Uterus (tissue), 4 donors: ENCODE measurements at places on chromosomes 6 and 20. TPM values are rescaled to one million over a fixed set of nuclear protein-coding genes. Genes with fewer than 3 reads are reported as not detected.

BPIFA3 gene
- total RNA-seq: not detected

MPIG6B gene
- total RNA-seq: 0.49 TPM

PSMF1 gene
- total RNA-seq: 47.1 TPM

IP6K3 gene
- 6.1 TPM for total RNA-seq

HLA-DMB gene
- total RNA-seq: 16.9 TPM

DNA sequence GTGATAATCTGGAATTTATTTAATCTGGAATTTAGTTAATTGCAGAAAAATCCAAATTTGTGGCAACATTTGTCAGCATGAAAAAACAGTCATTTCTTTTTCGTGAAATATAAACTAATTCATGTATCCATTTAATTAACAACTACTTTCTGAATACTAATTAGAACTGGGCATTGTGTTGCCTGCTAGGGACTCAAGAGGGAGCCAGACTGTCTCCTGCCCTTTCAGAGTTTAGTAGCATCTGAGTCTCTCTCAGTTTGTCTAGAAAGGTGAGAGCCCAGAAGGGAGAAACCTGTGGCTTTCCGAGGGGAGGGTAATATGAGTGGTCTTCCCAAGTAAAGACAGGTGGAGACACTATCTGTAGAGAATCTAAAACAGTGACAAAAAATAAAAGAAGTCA, 210.9 kb upstream of the HDDC2 start:
- no peak overlapping the region for H3K27ac ChIP-seq
- DNase-seq: no peak
- no peaks in the 10 kb centered on the region for H3K36me3 ChIP-seq

GRCh38 chr20:53208110-53208832, 236.1 kb downstream of the TSHZ2 start:
- H3K27me3 ChIP-seq: no peaks in the 10 kb centered on the region
- no peaks in the 10 kb centered on the region for H3K36me3 ChIP-seq
- no peaks in the 10 kb centered on the region for H3K4me1 ChIP-seq
- no peak for DNase-seq
- no peak overlapping the region for H3K4me3 ChIP-seq

DNA sequence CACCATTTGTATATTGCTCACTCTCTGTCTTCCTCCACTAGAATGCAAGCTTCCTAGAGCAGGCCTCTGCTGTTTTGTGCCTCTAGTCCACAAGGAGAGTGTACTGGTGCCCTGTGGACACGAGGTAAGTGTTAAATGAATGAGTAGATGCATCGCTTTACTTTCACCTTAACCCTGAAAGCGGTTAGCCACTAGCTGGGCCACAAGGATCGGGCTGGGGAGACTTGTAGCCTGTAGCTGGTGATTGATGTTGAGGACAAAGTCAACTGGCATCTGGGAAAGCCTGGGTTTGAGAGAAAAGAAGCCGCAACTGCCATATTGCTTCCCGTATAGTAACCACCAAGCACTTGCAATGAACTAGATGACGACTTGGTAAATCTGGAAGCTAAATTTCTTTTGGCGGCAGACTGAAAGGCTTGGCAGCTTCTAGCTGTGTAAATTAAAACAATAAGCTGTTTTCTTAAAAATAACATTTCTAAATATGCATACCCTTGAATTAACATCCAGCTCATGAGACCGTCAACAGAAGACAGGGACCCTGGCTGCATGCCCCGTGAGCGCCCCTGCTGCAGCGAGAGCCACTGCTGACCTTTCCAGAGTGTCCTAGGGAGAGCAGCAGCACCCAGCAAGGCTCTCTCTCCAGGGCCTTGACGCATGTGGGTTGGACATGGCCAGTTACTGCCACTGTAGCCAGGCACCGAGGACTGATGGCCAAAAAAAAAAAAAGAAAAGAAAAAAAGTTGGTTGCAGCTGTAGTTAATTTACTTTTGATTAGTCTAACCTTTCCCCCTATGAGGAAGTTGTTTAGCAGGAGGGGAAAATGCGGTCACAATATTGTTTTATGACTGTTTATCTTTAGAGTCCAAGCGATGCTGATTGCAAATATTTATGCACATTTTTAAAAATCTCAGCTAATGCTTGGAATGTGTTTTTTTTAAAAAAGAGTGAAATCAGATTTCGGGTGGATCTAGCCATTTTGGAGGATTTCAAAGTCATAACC, 315.1 kb downstream of the TFAP2C start:
- no peaks in the 10 kb centered on the region for H3K27me3 ChIP-seq
- H3K27ac ChIP-seq: no peak overlapping the region

- DNase-seq: no peak
- H3K27ac ChIP-seq: no peak overlapping the region
- no peaks in the 10 kb centered on the region for H3K36me3 ChIP-seq
- no peak overlapping the region for H3K4me3 ChIP-seq
Measured at GRCh38 chr20:61525781-61526431, 273.8 kb downstream of the CDH4 start.

GRCh38 chr6:33248643-33248931, 23.1 kb downstream of the VPS52 start:
- no peaks in the 10 kb centered on the region for H3K4me1 ChIP-seq
- no peaks in the 10 kb centered on the region for H3K27me3 ChIP-seq
- no peak for DNase-seq
- no peaks in the 10 kb centered on the region for H3K36me3 ChIP-seq
- peak overlapping the region; percentile 66 for H3K4me3 ChIP-seq
- peak overlapping the region; percentile 92 for H3K27ac ChIP-seq

DNA sequence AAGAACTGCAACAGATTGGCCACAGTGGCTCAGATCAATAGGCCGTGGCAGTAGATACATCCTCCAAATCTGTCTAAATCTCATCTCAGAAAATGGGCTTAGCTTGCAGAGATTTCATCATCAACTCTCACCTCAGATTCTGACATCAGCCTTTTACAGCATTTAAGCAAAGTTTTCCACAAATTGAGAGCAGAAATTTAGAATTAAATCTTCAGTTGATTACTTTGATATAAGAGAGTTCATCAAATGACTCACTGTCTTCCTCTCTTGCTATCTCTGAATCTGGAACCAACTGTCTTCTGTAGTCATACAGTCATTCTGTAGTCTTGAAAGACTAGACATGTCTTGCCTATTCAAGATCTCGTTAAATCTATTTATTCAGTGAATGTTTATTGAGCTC, 45.2 kb upstream of the CTAGE9 start:
- H3K36me3 ChIP-seq: no peaks in the 10 kb centered on the region
- no peaks in the 10 kb centered on the region for H3K4me1 ChIP-seq
- H3K27ac ChIP-seq: no peak overlapping the region
- H3K27me3 ChIP-seq: no peaks in the 10 kb centered on the region
- no peak overlapping the region for H3K4me3 ChIP-seq

DNA sequence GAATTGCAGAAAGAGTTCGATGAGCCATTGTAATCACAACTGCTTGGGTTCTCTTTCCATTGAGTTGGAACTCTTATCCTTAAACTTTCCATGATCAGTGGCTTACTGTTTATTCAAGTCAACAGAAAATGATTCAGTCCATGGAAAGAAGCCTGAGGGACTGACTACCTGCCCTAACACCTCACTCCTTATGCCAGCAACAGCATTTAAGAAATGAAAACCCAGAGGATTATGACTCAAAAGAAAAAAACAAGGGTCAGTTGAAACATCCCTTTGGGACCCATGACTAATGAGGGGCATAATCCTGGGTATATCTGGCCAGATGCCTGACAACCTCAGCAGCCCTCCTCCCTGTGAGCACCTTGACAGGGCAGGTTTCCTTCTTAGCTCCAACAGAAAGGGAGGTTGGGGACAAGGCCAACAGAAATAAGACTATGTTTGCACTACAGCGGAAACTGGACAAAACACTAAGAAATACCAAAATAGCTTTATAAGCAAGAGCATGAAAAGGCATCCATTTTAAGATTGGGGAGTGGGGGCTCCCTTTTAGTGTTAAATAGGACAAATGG, 106.7 kb downstream of the MAP3K5 start:
- no peaks in the 10 kb centered on the region for H3K27me3 ChIP-seq
- no peaks in the 10 kb centered on the region for H3K4me1 ChIP-seq
- no peak overlapping the region for H3K27ac ChIP-seq
- no peak for DNase-seq
- H3K4me3 ChIP-seq: no peak overlapping the region
- no peaks in the 10 kb centered on the region for H3K36me3 ChIP-seq

DNA sequence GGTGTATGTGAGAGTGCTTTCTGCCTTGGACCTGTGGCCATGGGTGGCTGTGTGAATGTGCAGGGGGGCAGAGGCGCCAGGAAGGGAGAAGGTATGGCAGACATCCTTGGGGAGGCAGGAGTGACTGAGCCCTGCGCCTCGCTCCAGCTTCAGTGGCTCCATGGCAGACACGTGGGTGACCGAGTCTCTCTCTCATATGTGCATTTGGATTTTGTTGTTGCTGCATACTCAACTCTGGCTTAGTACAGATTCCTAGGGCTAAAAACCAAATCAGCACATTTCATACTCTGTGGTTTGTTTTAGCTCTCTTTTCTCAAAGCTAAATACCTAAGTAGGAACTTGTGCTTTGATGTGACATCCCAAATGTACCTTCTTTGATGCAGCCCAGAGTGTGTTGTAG, 97.6 kb downstream of the DTD1 start:
- DNase-seq: no peak
- H3K36me3 ChIP-seq: no peaks in the 10 kb centered on the region
- H3K4me1 ChIP-seq: no peaks in the 10 kb centered on the region
- no peak overlapping the region for H3K4me3 ChIP-seq
- no peak overlapping the region for H3K27ac ChIP-seq

GRCh38 chr6:46556053-46556452, 64.8 kb upstream of the RCAN2 start:
- H3K36me3 ChIP-seq: no peaks in the 10 kb centered on the region
- DNase-seq: no peak
- no peaks in the 10 kb centered on the region for H3K27me3 ChIP-seq

- H3K27me3 ChIP-seq: no peaks in the 10 kb centered on the region
- H3K4me3 ChIP-seq: no peak overlapping the region
- no peak overlapping the region for H3K27ac ChIP-seq
- no peak for DNase-seq
- H3K4me1 ChIP-seq: no peaks in the 10 kb centered on the region
Measured at GRCh38 chr6:133418108-133418507, 177.0 kb downstream of the EYA4 start.

DNA sequence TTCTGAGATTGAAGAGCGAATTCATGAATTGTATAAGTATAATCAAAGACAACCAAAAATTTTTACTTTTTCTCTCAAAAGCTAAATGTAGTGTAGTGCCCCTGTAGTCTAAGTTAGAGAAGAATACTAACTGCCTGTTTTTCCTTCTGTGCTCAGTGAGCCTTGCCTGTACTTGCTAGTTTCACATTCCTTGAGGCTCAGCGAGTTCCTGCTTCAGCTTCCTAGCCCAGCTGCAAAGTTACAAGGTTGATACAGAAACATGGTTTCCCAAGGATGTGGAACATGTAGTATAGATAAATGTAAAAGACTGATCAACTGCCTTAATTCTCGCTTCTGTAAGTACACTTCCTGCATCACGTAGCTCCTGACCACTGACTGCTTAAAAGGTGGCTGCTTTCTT, 33.1 kb upstream of the SEC63 start:
- no peaks in the 10 kb centered on the region for H3K4me1 ChIP-seq
- H3K27ac ChIP-seq: no peak overlapping the region

- no peak for DNase-seq
- no peaks in the 10 kb centered on the region for H3K36me3 ChIP-seq
- H3K27me3 ChIP-seq: no peaks in the 10 kb centered on the region
- no peaks in the 10 kb centered on the region for H3K4me1 ChIP-seq
- no peak overlapping the region for H3K27ac ChIP-seq
Measured at GRCh38 chr20:20528861-20529260, 161.0 kb downstream of the INSM1 start.

DNA sequence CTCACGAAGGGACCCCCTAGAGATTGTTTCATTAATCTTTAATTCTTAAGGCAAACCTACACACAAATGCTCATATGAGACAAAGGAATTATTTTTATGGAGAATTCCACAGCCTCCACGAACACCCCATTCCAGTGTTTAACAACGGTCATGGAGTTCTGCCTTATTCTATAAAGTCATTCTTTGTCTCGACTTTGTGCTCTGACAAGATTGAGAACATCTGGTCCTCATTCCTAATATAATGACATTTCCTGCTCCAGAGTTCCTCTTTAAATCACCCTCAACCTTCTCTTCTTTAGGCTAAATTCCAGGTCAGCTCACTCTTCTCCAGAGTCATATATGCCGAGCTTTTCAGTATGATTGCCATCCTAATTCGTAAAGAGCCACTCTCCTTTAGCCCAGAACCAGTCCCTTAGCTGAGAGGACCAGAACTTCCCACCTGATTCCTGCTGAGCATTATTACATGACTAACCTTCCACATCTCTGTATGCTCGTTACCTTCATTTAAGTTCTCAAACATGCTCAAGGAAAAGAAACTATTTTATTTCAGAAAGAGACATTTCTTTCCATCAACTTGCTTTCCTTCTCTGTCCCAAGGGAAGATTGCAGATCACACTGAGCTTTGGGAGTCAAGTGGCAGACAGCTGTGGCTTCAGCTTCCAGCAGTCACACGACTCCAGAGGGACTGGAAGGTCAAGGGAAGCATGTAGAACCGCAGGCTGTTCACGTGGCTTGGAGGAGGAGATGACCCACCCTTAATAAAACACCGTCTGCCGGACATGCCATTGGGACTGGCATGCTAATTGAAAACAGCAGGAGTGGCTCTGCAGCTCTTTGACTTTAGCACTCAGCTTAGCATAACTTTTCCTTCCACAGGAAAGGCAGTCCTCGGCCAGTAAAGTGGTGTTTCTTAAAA, 467.1 kb upstream of the HSF2 start:
- no peak overlapping the region for H3K27ac ChIP-seq
- no peaks in the 10 kb centered on the region for H3K4me1 ChIP-seq
- H3K36me3 ChIP-seq: no peaks in the 10 kb centered on the region
- DNase-seq: peak; percentile 20

DNA sequence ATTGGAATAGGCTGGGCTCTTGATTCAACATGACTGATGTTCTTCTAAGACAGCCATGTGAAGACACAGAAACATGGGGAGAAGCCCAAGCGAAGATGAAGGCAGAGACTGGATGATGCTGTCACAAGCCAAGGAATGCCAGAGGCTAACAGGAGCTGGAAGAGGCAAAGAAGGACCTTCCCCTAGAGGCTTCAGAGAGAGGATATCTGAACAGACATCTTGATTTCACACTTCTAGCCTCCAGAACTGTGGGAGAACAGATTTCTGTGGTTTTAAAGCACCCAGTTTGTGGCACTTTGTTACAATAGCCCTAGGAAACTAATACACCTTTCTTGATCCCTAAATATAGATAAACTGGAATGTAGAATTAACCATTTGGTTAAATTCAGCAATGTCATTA, 127.0 kb downstream of the EDN1 start:
- H3K27me3 ChIP-seq: no peaks in the 10 kb centered on the region
- H3K4me1 ChIP-seq: no peaks in the 10 kb centered on the region
- no peak overlapping the region for H3K27ac ChIP-seq

- no peak for DNase-seq
- H3K36me3 ChIP-seq: no peaks in the 10 kb centered on the region
- no peaks in the 10 kb centered on the region for H3K4me1 ChIP-seq
- no peaks in the 10 kb centered on the region for H3K27me3 ChIP-seq
Measured at GRCh38 chr6:158560836-158561320, 987 bp downstream of the TMEM181 start.

DNA sequence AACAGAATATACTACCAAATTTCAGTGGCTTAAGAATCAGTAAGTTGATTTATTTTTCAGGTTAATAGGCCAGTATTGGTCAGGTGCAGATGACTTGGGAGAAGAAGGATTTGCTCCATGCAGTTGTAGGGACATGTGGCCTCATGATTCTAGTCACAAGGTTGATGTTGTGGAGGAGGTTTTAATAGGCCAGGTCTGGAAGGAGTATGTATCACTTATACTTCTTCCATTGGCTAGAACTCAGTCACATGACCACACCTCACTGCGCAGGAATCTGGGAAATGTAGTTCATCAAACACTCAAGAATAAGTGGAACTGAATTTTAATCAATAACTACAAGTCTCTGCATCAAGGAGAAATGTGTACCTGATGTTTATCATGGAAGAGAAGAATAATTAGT, 281.5 kb upstream of the QKI start:
- no peaks in the 10 kb centered on the region for H3K36me3 ChIP-seq
- no peak overlapping the region for H3K4me3 ChIP-seq
- no peaks in the 10 kb centered on the region for H3K4me1 ChIP-seq
- H3K27ac ChIP-seq: no peak overlapping the region
- H3K27me3 ChIP-seq: no peaks in the 10 kb centered on the region
